ENCODE measurements at places on chromosomes 1 and 21.

- DNase-seq, result no peak
Measured at GRCh38 chr21:18245464-18245967, 883 bp downstream of the CHODL start.

- DNase-seq, result no peak
Measured at GRCh38 chr1:9633493-9633892, 18.0 kb upstream of the PIK3CD start.

- no peak for DNase-seq
Measured at GRCh38 chr21:39048064-39048463, 135.2 kb downstream of the PSMG1 start.

DNA sequence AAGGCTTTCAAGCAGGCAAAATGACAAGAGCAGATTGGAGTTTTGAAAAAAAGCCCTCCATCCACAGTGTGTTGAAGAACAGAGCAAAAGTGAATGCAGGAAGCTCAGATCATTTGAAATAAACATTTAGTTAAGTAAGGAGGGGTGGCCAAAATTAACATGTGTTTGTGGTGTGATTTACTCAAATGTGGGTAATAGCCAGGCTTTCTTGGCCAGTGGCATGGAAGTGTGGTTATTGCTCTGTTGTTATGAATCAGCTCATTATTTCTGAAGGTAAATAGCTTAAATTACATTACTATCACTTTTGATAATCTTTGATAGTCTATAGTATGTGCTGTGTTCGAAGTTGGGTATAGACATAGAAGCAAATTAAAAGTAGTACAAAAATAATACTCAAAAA, 485.9 kb downstream of the LMO4 start:
- DNase-seq, result no peak

DNA sequence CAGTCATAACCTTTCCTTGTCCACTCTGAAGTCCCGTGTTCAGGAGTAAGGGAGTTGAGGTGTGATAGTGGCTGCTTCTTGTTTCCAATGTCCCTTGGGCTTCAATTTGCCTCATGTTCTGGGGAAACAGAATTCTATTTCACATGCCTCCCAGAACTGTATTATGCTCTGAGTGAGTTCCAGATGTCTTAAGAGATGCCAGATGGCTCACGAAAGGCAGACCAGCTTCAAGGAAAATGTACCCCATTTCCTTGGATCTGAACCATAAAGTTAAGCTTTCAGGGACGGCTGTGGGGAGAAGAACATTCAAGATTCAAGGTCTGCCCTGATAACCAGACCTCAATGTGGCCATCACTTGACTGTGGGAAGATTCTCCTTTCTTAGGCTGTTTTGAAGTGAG, 42.4 kb downstream of the C1orf87 start:
- DNase-seq, result no peak

DNA sequence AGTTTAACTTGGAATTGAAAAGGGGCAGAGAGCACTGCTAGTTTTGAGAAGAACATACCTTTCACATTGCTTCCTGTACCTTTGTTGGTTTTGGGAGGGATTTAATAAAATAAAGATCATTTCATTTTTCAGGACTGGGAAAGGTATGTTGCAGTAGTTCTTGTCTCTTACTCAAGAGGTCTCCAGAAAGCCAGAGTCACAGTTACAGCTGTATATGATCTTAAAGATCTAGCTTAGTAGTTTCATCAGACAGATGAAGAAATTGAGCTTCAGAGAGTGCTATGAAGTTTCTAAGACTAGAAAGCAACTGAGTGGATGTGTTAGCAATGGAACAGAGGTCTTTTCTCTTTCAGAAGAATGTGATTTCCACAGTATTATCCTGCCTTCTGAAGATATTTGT, 1.0 kb downstream of the OR10K2 start:
- no peak for DNase-seq

GRCh38 chr1:42258218-42258617, 76.8 kb downstream of the FOXJ3 start:
- no peak for DNase-seq

- no peak for DNase-seq
Measured at GRCh38 chr1:89305493-89305892, 32.8 kb upstream of the GBP5 start.

GRCh38 chr1:84971957-84972356, 25.0 kb downstream of the MCOLN2 start:
- no peak for DNase-seq

GRCh38 chr1:223628233-223629125, 37.0 kb downstream of the CAPN8 start:
- no peak for DNase-seq

DNA sequence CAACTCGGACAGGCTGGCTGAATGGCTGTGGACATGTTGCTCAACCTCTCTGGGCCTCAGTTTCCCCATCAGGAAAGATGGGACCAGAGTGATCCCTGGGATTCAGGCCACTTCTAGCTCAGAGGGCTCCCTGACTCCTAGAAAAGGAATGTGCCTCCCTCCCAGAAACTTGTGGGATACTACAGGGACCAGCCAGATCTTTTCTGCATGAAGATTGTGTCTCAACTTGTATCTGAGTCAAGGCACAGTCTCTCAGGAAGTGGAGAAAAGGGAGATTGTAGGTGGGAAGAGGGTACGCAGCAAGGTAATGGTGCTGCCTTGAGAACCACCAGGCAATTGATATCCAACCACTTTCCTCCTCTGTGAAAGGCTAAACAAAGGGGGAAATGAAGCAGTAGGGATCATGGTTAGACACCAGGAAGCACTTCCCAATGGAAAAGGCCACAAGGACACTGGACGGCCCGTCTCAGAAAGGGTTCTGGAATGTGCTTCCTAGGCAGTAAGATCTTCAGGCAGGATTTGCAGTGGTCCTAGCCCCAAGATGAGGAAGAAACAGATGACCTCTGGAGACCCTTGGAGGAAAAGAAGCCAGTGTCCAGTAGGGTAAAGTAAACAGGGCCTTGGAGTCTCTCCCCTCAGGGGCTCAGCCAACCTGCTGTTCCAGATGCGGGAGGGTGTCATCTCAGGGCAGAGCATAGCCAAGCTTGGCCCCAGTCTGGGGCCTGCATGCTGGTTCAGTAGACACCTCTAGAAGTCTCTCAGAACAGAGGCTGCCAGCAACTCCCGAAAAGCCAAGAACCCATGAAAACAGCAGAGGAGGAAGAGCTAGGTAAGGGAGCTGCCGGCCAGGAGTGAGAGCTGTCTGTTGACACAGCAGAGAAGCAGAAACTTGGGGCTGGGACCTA, 16.8 kb downstream of the IFFO2 start:
- DNase-seq, result no peak

GRCh38 chr1:204983881-204984280, 59.1 kb upstream of the CNTN2 start:
- no peak for DNase-seq

DNA sequence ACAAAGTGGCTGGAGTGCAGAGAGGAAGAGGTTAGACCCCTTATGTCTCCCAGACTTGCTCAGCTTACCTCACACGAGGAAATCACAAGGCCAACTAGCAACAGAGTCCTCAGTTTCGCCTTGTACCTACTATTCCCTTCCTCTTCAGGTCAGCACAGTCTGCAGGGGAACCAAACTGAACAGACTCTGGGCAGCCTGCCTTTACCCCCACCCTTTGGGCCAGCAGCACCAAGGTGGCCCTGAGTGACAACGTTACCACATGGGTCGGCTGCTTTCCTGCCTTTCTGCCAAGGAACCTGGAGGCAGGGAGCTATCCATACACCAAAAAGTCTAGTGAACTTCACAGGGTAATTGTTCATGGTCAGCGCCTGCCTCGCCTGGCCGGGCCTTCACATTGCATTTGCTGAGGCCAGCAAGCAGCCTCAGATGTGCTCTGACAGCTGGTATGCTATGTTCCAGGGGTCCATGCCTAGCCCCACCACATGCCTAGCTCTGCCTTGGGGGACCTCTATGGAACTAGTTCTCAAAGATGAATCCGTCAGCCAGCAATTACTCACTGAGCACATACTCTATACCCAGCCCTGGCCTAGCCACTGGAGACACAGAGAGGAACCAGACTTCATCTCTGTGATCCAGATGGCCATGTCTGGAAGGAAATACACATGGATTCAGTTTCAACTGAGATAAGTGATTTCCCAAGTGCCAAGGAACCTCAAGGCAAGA, 69.6 kb downstream of the DMAP1 start:
- DNase-seq, result no peak

GRCh38 chr1:169970114-169970513, 76.4 kb upstream of the SCYL3 start:
- no peak for DNase-seq

DNA sequence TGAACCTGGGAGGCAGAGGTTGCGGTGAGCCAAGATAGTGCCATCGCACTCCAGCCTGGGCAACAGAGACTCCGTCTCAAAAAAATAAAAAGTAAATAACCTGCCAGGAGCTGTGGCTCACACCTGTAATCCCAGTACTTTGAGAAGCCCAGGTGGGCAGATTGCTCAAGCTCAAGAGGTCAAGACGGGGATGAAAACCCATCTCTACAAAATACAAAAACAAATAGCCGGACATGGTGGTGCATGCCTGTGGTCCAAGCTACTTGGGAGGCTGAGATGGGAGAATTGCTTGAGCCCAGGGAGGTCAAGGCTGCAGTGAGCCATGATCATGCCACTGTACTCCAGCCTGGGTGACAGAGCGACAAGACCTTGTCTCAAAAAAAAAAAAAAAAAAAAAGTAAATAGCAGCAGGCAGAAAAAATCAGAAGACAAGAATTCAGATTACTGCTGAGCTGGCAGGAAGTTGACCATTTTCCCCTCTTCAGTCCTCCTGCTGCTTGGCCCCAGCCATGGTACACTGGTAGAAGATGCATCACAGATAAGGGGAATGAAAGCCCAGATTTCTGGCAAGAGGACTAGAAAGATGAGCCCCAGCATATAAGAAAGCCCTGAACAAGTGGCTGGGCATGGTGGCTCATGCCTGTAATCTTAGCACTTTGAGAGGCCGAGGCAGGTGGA, 97.6 kb downstream of the TOMM20 start:
- no peak for DNase-seq

DNA sequence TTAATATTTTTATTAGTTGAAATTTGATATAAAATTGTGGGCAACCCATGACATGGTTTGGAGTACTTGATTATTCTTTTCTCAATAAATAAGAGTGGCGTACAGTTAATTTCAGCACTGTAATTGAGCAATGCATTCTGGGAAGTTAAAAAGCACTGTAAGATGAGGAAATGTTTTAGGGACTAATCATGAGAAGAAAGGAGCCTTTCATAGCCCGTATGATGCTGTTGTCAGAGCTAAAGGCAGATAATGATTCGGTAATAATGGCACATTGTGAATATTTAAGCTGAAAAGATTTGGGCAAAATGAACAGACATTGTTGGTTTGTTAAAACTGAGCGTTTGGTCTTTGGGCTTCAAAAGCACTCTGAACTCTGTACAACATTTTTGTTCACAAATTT, 139.3 kb downstream of the NFIA start:
- no peak for DNase-seq

GRCh38 chr1:43296207-43296606, 4.6 kb upstream of the TIE1 start:
- no peak for DNase-seq

GRCh38 chr1:161900160-161900559, 123.5 kb downstream of the OLFML2B start:
- DNase-seq, result no peak

- DNase-seq, result no peak
Measured at GRCh38 chr1:10795276-10796021, 997 bp downstream of the CASZ1 start.

- DNase-seq, result no peak
Measured at GRCh38 chr1:18419113-18419844, 61.5 kb upstream of the KLHDC7A start.

- no peak for DNase-seq
Measured at GRCh38 chr1:167563579-167564246, 10.2 kb upstream of the CREG1 start.

GRCh38 chr1:30656171-30656940, 67.0 kb downstream of the MATN1 start:
- no peak for DNase-seq

GRCh38 chr21:28867401-28867800, 125.3 kb downstream of the LTN1 start:
- DNase-seq, result no peak

DNA sequence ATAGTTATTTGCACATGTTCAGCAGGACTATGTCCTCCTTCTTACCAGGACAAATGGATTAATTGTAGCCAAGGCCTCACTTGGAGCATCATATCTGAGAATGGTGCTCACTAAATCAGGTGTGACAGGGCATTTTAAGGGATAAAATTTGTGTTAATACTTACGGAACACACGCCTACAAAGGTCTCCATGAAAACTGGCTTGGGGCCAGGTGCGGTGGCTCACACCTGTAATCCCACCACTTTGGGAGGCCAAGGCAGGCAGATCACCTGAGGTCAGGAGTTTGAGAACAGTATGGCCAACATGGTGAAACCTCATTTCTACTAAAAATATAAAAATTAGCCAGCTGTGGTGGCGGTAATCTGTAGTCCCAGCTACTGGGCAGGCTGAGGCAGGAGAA, 75.1 kb upstream of the CAPZB start:
- no peak for DNase-seq

- no peak for DNase-seq
Measured at GRCh38 chr1:201466492-201466891, 2.5 kb downstream of the PHLDA3 start.

- no peak for DNase-seq
Measured at GRCh38 chr1:7420098-7420445, 351.0 kb upstream of the VAMP3 start.

DNA sequence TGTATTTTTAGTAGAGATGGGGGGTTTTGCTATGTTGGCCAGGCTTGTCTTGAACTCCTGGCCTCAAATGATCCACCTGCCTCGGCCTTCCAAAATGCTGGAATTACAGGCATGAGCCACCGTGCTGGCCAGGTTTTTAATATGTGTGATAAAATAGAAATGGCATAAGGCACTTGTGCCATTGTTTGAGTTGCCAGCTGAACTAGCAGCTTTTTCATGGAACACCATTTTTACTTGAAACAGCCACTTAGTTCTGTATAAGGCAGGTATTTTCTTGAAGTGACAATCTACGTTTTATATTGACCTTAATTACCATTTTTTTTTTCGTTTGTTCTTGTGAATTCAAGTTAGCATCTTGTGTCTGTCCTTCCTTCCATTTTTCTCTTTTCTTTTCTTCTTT, 28.3 kb downstream of the MTF2 start:
- no peak for DNase-seq

Measured in BJ (cell line).